ENCODE measurements at places on chromosomes 11 and 22.

- DNase-seq = no peak
These were observed 161.2 kb downstream of the CTTN start for GRCh38 chr11:70559516-70559915.

DNA sequence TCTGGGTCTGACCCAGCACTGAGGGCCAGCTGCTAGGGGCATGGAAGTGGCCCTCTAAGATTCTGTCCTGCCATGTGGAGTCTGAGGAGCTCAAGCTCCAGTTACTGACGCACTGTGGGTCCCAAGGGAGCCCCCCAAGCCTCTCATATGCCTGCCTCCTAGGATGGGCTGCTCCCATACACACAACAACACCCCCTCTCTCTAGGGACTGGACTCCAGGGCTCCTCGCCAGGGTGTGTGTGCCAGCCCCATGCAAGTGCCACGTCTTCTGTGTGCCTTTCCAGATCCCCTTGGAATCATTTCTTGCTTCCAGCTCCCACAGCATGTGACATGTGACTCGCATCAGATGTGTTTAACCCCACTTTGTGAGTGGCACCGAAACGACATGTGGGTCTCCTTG is 234.5 kb downstream of the CEP164 start:
- DNase-seq = no peak

DNA sequence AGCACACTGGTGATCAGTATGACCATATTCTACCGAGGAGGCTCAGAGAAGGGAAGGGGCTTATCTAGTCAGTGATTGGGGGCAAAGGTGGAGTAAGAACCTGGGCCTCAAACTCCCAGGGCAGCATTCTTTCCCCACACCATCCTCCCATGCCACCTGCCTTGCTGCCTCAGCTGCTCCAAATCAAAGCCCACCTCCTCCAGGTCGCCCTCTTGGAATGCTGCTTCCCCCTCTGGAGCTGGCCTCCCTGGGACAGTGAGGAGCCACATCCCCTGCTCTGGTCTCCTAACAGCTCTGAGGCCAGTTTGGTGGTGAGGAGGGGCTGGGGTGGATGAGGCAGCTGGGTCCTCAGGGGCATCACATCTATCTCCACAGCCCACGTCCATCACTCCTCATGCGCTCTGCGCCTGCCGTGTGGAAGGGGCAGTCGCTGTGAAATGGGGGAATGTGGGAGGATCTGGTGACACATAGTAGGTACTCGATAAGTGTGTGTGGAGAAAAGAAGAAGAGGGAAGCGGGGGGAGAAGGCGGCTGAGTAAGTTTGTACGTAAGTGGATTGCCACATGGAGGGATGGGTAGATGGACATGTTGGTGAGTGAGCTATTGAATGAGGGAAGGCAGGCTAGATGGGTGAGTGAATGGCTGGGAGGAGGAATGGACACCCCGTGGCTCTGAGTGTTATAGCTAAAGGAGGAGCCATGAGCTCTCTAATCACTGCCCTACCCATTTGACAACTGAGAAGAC is 16.1 kb upstream of the ARHGEF17 start:
- no peak for DNase-seq

DNA sequence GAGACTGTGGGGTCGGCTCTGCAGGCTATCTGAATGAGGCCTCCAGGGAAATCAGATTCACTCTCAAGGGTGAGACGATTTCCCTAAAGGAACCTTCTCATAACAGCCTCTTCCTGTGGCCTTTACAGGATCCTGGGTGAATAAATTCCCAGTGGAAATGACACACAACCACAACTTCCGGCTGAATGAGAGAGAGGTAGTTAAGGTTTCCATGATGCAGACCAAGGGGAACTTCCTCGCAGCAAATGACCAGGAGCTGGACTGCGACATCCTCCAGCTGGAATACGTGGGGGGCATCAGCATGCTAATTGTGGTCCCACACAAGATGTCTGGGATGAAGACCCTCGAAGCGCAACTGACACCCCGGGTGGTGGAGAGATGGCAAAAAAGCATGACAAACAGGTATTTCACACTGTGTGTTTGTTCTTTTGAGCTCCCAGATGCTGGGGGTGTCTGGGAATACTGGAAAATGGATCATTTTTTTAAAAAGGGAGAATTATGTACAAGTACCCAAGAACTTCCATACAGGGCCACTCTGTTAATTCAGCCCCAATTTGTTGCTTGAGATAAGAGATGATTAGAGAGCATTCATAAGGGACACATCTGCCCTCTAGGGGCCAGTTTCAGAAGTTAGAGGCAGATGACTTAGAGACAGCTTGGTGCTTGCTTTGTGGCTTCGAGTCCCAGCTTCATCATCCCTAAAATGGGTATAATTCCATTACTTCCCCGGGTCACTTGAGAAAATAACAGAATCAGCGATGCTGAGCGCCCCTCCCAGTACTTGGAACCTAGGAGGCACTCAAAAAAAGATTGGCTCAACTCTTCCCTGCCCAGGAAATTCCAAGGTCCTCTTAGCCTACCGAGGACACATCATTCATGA is 10.2 kb downstream of the SERPIND1 start:
- DNase-seq = peak; percentile 59

GRCh38 chr22:42328784-42329145 is 58.3 kb upstream of the TCF20 start:
- no peak for DNase-seq

DNA sequence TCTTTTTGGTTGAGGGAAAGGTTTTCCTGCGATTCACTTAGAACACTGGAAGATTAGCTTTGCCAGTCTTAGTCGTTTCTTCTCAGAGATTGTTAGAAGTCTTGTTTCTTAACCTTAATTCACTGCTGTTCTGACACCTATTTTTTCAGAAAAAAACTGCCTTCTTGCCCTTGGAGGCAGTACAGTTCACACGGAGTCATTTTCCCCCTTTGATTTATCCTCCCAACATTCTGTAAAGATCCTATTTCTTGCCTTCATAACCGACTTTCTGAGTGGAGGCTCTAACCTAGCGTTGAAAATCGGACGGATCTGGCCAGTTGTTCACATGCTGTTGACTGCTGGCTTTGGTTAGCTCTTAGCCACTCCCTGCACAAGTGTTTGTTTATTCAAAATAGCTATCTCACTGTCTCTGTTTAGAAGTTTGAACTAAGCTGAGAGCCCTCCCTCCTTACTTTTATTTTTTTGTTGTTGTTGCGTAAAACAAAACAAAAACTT is 737 bp downstream of the BCL2L13 start:
- peak; percentile 27 for DNase-seq

- peak; percentile 74 for DNase-seq
These were observed 5.6 kb upstream of the SH3BP1 start for GRCh38 chr22:37633625-37634416.

- no peak for DNase-seq
These were observed 31.9 kb downstream of the MAML2 start for GRCh38 chr11:96311120-96311568.

- peak; percentile 81 for DNase-seq
These were observed 34.6 kb downstream of the CYTH4 start for GRCh38 chr22:37316875-37317371.

DNA sequence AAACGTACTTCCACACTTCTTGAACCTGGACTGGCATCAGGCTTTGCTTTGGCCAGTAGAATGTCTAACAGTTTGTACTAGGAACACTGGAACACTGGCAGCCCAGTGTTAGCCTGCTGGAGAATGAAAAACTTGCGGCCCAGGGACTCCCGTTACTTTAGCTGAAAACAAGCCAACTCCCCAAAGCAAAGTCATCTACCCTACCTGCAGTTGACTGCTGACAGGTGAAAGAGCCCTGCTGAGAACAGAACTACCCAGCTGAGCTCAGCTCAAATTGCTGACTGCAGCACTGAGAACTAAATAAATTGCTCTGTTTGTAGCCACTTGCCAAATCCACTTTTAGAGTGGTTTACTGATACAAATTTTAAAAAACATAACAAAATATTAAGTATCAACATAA is 342.5 kb downstream of the LRRC4C start:
- no peak for DNase-seq

DNA sequence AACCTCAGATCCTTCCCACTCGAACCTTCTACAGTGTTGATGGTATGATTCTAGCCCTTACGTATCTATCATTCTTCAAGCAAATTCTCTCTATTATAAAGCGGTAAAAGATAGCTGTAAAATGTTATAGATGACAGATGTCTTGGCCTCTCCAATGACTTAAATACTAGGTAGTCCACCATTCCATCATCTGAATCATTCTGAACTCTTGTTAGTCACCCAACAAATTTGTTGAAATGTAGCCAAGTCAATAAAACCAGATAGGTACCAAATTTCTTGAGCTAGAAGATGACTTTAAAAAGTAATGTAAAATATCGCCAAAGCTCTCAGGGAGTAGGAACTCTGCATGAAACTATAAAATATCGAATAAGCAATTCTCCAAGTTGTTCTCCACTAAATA is 32.6 kb upstream of the PICALM start:
- DNase-seq = no peak

DNA sequence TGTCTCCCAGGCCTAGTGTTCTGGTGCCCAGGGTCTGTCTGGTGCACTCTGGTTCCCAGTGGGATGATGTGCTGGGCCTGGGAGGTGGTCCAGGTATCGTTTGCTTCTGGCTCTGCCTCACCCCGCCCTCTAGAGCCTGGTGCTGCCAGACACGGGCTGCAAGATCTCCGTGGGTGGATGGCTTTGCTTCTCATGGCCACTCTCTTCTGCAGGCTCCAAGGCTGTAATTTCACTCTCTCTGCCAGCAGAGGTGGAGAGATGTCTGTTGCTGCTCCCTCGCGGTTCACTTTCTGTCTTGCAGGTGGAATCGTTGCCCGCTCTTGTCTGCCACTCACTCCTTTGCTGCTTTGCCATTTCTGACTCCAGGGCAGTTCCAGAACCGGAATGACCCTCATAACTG is 13.4 kb downstream of the NADSYN1 start:
- no peak for DNase-seq

GRCh38 chr11:120358729-120359128 is 22.5 kb downstream of the ARHGEF12 start:
- no peak for DNase-seq

DNA sequence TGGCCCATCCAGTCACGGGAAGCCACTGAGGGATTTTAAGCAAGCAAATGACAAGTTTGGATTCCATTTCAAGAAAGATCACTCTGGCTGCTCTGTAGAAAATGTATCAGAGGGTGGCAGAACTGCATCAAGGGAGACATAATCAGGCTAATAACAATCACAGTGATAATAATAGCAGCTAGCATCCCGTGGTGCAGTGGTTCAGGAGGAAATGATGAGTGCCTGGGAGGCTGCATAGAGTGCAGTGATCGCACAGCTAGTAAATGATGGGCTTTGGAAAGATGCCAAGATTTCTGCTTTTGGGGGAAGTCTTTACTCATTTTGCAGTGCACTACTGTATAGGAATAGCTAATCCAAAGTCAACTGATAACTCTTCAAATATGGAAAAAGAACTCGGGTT is 35.8 kb downstream of the TNRC6B start:
- no peak for DNase-seq

GRCh38 chr11:123729602-123730001 is 11.9 kb downstream of the ZNF202 start:
- DNase-seq = no peak

DNA sequence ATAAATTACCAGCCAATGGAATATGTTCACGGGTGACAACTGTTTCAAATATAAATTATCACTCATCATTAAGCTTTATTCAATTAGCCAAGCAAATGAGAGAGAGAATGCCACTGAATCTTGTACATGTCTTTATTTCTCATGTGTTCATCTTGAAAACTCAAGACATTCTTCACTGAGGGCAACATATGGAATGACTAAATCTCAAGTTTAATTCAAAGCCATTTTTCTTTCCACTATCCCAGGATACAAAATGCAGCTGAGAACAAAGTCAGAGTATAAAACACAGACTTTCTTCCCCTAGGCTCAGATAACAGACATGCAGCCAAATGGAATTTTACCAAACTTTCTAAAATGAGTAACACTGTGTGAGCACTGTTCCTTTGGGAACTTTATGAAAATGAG is 12.1 kb upstream of the BBOX1 start:
- no peak for DNase-seq

DNA sequence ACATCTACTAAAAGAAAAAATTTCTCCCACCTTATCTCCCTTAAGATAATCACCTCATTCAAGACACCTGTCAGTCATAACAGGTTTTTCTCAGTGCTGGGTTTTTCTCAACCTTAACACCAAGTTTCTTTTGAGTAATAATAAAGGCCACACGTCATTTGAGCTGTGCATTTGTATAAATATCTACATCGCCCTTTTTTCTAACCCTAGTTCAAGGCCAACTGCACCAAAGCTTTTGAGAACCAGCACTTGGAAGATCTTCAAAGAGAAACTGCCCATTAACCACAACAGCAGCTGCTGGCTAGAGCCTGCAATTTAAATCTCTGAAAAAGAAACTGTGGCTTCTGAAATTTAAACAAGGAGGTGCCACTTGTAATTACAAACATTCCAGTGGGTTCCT is 6.9 kb downstream of the CADM1 start:
- no peak for DNase-seq

- DNase-seq = no peak
These were observed 21.6 kb downstream of the APOL1 start for GRCh38 chr22:36274531-36274930.

GRCh38 chr11:41878095-41878494 is 418.6 kb upstream of the LRRC4C start:
- no peak for DNase-seq

DNA sequence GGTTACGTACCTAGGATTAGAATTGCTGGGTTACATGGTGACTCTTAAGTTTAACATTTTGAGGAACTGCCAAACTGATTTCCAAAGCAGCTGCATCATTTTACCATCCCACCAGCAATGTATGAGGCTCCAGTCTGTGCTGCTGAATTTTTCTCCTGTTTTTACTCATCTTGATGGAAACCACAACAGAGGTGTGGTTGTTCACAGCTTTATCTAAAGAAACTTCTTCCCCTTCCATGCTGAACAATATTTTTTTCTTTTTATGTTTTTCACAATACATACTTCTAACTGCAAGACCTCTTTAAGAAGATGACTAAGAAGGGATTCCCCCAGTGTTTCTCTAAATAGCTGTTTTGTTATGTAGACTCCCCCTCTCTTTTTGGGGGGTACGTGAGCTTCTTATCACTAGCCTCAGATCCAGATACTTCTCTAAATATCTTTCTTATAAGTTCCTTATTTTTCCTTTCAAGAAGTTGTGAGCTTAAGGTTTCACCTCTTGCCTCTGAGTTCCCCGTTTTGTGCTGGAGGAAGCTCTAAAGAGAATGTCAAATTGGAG is 24.0 kb downstream of the TCP11L1 start:
- DNase-seq = peak; percentile 83

DNA sequence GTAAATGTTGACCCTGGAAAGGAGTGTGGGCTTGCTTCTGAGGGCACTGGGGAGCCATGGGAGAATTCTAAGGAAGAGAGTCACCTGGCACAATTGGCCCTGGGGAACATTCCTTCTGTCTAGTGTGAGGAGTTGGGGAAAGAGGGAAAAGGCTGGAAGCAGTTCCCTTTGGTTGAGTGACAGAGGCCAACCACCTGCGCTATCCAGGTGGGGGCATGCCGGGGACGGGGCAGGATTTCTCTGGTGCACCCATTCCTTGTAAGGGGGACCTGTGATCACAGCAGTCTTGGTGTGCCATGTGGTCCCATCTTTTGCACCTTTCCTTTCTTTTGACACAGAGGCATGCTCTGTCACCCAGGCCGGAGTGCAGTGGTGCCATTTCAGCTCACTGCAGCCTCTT is 92.1 kb upstream of the GRK3 start:
- no peak for DNase-seq

- DNase-seq = peak; percentile 42
These were observed 528 bp upstream of the ARRB1 start for GRCh38 chr11:75351791-75352587.

- no peak for DNase-seq
These were observed 22.4 kb upstream of the CACNG2 start for GRCh38 chr22:36726007-36726380.

Data from activated CD4-positive, alpha-beta T cell treated with anti-CD3 and anti-CD28 coated beads, Interleukin-2, amount 50 U/mL, for 16 hours (primary cell).